Germinal center (tissue), 1 donor: ENCODE measurements at places on chromosomes 7 and 10.

DNA sequence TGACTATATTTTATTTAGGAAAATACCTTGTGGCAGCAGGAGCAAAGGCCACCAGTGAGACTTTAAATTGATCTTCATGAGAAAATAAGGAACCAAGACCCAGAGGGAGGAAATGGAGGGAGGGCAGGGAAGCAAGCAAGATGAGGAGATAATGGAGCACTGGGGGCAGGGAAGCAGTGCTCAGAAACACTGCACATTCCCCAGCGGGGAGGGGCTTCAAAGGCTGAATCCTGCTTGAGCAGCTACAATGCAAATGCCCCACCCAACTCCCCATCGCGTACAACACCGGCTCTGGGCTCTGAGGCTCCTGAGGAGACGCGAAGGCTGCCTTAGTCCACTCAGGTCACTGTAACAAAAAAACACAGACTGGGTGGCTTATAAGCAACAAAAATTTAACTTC is 503.8 kb downstream of the GRID1 start:
- no peak for DNase-seq

DNA sequence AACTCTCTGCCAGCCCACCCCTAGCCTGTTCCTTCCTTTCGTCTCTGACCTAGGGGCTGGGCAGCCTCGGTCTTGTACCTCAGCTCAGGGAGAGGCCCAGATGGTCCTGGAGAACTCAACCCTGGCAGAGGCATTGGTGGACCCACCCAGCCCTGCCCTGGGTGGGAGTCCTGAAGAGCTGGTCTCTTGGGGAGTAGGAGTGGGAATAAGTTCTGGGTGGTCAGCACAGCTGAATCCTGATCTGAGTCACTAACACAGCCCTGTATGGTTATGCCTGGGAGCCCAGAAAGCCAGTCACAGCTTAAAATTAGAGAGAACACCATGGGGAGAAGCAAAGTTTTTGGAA is 84.0 kb downstream of the SORBS1 start:
- no peak for DNase-seq

GRCh38 chr7:25922296-25922695 is 229.7 kb upstream of the NFE2L3 start:
- no peak for DNase-seq

GRCh38 chr7:35909870-35910357 is 109.1 kb downstream of the SEPTIN7 start:
- no peak for DNase-seq
